Astrocyte (in vitro differentiated cells and primary cell): ENCODE measurements at places on chromosomes 5 and 9.

DNA sequence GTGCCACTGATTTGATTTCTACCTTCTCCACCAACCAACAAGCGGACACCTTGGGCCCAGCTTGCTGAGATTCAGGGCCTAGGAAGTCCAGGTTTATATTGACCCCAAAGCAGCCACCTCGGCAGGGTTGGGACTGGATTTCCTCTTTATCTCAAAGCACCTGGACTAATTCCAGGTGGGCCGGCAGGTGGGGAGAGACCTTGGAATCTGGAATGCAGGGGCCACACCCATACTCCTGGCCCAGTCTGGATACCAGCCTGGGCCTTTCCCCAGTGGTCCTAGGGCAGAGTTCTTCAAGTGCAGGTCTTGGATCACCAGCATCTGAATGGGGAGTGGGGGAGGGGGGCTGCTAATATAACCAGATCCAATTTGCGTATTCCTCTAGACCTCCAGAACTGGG is 93.1 kb downstream of the PCDH1 start:
- no peak for DNase-seq

GRCh38 chr5:33230467-33231078 is 210.2 kb upstream of the TARS1 start:
- DNase-seq: peak; percentile 34

GRCh38 chr5:89988129-89988810 is 421.3 kb downstream of the CETN3 start:
- DNase-seq: no peak

DNA sequence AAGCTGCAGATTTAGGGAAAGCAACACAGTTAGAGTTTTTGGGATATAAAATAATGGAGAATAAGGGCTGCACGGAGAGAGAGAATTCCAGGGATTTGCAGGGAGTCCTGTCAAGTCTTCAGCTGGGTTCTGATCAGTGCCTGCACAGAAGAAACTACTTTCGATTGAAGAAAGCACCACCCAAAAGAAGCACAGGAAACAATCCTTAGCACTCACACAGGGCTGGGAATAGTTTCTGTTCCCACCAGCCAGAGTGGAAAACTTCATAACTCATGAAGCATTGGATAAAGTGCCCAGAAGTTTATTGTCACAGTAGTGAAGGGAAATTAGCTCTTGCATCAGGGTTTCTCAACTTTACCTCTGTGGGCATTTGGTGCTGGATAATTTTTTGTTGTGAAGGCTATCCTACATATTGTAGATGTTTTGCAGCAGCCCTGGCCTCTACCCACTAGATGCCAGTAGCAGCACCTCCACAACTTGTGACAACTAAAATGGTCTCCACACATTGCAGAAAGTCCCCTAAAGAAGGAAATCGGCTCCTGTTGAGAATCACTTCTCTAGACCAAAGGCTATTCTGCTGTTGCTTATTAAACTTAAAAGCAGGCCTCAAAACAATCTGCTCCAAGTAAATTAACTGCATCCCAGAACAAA is 71.0 kb upstream of the FAM120A start:
- DNase-seq: no peak

- DNase-seq: no peak
These were observed 135.9 kb downstream of the MACROH2A1 start for GRCh38 chr5:135263022-135263668.

DNA sequence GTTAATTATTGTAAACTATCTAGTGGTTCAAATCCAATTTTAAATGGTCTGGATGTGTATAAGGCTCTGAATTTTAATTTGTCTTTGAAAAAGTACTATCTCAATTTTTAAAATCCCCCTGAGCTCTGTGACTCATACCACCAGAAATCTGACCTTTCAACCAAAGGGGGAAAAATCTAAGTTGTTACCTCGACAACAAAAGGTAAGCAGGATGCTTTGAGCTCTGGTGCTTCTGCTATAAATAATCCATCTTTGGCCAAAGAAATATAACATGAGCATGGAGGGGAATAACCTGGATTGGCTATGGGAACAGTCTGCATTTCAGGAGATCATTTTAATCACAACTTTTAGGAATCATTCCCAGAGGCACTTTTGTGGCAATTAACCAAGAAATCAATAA is 76.3 kb upstream of the PCSK1 start:
- DNase-seq: peak; percentile 41

DNA sequence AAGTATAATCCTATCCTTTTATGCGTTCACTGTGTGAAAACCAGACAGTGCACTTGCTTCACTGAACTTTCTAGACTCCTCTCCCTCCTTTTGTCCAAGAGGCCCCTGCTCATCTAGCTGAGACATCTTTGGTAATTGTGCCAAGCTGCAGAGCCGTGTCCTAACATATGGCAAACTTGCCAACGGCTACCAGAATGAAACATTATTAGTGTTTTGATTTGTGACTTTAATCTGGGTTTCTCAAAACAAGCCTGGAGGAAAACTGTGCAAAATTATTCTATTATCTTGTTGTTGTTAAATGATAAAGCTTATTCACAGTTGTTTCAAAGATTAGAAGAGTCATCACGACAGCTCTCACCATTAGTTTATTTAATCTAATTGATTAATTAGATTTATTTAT is 79.0 kb upstream of the RETREG1 start:
- no peak for DNase-seq

GRCh38 chr5:92942762-92943161 is 638.3 kb downstream of the NR2F1-AS1 start:
- no peak for DNase-seq

DNA sequence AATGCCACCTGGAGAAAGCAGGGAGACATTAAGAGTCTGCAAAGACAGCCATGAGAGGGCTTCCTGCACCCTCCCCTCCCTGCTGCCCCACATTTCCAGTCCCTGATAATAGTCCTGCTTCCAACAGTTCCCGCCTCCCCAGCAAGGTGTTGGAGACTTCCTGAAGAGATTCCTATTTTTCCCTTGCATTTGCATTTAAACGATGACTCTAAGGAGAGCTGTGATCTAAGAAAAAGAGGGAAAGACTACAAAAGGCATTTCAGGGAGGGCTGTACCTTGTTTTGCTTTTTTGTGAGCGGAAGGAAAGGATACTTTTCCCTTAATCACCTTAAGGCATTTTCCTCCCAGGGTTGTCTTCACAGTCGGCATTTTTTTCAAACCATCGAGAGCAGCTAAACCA is 62.1 kb downstream of the GAS1 start:
- DNase-seq: no peak
